ENCODE measurements at places on chromosomes 1 and 21.

DNA sequence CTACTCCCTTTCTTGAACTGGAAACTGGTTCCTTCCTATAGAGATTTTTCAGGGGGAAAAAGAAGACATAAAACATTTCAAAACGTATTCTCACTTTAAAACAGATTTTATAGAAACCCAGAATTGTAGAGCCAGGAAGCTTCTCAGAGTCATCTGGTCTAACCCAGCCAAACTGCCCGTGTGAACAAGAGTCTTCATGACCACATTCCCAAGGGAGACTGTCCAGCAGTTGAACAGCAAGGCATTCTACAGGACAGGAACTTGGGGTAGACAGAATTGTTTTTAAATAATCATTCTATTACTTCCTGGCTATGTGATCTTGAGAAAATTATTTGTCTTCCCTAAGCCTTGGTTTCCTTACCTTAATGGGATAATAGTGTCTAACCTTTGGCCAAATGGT, 163.5 kb upstream of the IVNS1ABP start:
- DNase-seq: no peak

GRCh38 chr1:35844826-35845225, 37.0 kb downstream of the AGO4 start:
- no peak for DNase-seq

DNA sequence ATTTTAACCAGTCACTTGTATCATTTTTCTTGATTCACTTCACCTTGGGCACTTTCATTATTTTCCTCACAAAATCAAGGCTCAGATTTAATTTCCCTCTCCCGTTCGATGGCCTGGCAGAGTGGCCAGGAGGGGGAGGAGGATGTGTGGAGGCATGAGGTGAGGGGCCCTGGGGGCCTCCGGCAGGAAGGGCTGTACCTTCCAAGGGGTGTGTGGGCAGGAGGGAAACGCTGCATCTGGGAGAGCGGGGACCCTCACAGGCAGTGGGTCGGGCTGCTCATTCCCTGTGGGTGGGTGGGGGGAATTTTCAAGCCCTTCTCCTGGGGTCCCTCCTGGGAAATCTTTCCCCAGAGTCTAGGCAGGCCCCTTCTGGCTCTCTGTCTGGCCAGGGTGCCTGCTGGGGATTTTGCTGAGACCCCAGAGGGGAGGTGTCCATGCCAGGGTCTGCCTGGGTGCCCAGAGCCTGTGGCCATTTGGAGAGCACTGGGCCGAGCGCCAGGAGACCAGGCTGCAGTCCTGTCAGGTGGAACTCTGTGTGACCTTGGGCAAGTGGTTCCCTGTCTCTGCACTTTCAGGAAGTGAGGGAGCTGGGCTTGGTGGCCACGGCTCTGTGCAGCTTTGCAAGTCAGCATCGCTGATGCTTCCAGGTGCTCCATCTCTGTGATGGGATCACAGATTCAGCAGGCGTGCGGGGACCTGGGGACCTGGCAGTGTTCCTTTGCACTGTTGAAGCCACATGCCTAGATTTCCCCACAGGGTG, 81.9 kb upstream of the C1orf174 start:
- peak; percentile 41 for DNase-seq

DNA sequence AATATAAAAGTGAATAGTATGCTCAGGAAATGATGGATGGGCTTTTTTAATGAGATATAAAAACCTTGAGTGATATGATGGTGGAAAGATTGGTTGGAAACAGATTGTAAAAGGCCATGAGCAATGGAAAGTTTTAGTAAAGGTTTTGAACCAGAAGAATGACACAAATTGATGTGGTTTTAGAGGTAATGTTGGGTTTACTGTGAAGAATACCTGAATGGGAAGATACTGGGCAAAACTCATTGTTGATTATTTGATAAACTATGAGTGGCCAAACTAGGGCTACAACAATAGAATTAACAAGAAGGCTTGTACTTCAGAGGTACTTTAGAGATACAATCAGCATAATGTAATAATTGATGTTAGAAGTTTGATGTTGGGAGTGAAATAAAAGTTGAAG, 108.5 kb downstream of the PTGS2 start:
- no peak for DNase-seq

- DNase-seq: peak; percentile 67
Measured at GRCh38 chr1:199272628-199273086, 633.8 kb downstream of the PTPRC start.

- peak; percentile 60 for DNase-seq
Measured at GRCh38 chr21:41817228-41817627, 50.4 kb upstream of the RIPK4 start.

GRCh38 chr1:45326627-45327623, at the start of gene HPDL:
TSS of gene HPDL (plus strand) at chr1:45326895. CDS start at chr1:45327149, 254 bp downstream.
- DNase-seq: peak; percentile 89

- no peak for DNase-seq
Measured at GRCh38 chr1:111690306-111690617, 48.9 kb downstream of the INKA2 start.

- no peak for DNase-seq
Measured at GRCh38 chr1:19750101-19750881, 49.4 kb downstream of the TMCO4 start.
